Thoracic aorta (tissue), 2 donors: ENCODE measurements at places on chromosomes 6 and 20.

- no peak for DNase-seq
These were observed 98.9 kb upstream of the MAFB start for GRCh38 chr20:40787941-40788340.

DNA sequence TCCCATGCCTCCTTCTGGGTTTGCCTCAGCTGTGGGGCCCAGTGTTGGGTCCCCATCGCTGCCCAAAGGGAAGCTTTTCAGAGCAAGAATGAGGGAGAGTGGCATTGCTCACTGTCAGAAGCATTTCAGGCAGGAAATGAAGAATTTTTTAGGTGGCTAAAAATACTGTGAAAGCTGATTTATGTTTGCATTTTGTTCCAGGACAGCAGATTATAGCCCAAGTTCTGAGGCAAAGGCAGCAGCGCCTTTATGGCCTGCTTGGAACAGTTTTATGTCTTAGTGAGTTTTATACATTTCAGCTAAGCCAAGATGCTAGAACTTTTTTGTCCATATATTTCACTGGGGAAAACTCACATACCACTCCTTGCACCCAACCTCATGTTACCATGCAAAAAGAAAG is 4.3 kb upstream of the CCDC167 start:
- DNase-seq = no peak

DNA sequence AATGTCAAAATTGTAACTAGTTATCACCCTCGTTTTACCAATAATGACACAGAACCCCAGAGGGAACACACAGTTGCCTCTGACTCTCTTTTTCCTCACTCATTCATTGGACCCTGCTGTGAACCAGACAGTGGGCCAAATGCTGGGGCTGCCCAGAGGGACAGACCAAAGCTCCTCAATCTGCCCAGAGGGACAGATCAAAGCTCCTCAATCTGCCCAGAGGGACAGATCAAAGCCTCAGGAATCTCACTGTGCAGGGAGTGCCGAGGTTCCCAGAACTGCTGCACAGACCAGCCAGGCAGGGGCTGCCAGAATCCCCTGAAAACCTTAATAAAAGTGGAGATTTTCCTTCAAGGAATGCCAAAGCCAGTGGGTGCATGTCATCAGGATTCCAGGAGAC is 179.1 kb downstream of the SOD2 start:
- DNase-seq = no peak

- no peak for DNase-seq
These were observed 179.1 kb upstream of the SCGN start for GRCh38 chr6:25472906-25473305.

GRCh38 chr6:155440398-155441111 is 15.1 kb downstream of the NOX3 start:
- DNase-seq = no peak

- DNase-seq = no peak
These were observed 516 bp downstream of the GTPBP2 start for GRCh38 chr6:43628393-43629103.

- peak; percentile 16 for DNase-seq
These were observed 52.0 kb downstream of the FRK start for GRCh38 chr6:116008470-116009243.

- no peak for DNase-seq
These were observed 66.3 kb upstream of the KCNK16 start for GRCh38 chr6:39388606-39389483.

GRCh38 chr20:58709013-58709702 is 16.6 kb downstream of the NPEPL1 start:
- no peak for DNase-seq

- peak; percentile 76 for DNase-seq
These were observed 81.2 kb downstream of the THBS2 start for GRCh38 chr6:169172456-169172855.

DNA sequence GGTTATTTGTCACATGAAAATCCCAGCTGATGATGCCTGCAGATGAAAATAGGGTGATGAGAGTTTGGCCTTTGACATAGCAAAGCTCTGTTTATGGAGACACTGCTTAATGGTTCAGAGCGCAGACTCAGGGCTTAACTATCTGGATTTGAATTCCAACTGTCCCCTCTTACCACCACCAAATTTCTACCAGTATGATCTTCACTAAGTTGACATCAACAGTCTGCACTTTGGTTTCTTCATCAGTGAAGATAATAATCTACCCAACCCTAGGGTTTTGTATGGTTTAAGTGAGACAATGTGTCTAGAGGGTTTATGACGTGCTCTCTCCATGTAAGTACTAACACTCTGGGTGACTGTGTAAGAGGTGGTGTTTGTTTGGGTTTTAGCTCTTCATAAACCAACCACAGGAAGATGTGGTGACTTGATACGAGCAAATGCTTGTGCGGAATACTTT is 151.4 kb upstream of the TNFAIP3 start:
- no peak for DNase-seq

GRCh38 chr6:41600499-41601247 is 37.6 kb upstream of the MDFI start:
- DNase-seq = no peak

GRCh38 chr20:56228021-56228420 is 20.5 kb upstream of the MC3R start:
- no peak for DNase-seq

DNA sequence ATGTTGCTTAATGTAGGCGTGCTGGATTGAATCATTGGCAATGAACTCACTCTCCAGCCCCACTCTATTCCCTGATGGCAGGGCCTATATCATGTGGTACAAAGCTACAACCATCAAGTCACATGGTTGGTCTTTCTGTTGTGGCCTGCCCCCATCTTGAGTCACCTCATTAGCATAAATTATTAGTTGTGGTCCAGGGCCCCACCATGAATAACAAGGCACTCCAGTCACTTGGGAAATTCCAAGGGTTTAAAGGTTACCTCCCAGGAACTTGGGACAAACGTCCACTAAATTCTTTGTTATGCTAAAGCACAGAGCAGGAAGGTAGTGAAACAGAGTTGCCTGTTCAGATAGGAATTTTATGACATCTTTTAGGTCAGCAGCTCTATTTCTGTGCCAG is 193.7 kb downstream of the SLC35F1 start:
- no peak for DNase-seq

DNA sequence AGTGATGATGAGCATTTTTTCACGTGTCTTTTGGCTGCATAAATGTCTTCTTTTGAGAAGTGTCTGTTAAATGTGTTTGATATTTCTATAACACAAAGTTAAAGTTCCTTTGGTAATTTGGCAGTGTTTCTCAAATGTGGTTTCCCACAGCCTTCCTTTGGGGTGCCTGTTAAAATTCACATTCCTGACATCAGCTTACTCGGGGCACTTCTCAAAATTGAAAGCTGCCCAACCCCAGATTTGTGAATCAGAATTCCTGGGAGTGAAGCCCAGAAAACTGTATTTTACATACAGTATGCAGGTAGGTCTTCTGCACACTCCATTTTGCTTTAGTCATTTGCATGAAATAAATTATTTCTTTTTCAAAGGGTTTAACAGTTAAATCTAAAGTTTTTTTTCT is 207.9 kb downstream of the GMPR start:
- no peak for DNase-seq

DNA sequence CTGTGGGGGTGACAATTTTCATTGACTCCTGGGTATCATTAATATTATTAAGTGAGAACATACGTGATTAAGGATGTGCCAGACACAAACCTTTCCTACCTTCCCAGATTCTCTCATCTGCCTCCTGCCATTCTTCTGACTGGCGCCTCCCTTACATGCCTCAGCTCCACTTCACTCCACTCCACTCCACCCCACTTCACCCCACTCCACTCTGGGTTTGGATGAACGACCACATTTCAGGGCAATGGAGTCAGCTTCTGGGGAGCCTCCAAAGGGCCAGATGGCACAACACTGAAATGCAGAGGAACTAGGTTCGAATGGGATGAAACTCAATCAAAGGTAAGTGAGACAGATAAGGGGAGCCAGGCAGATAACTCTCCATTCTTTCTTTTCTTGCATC is 40.5 kb upstream of the LRRC1 start:
- no peak for DNase-seq

DNA sequence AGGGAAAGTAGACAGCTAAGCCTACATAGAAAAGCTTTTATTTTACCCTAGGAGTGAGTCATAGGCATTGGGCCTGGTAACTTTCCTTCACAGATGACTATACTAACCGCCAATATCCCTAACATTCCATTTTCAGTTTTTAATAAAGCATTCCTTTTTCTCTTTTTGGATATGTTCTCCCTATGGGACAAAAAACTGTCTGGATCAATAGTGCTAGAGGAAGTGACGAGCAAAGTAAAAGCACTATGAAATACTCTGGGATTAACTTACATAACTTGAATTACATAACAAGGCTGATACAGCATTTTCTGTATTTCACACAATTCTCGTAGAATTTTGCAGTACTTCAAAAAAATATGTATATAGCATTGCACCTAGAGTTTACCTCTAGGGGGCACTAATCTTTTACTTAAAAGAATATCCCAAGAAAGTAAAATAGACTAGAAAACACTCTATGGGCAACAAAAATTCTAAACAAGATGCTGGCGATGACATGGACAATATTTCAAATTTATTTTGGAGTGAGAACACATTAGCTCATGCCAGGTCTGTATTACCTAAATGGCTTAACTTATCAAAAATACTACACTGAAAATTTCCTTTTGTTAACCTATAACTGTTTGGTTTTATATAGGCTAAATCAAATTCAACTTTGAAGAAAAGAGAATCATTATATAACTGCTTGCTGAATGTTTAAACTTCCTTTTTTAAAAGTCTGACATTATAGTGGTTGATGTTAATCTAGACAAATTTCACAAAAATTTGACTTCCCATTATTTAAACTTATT is 66.3 kb upstream of the DST start:
- no peak for DNase-seq

DNA sequence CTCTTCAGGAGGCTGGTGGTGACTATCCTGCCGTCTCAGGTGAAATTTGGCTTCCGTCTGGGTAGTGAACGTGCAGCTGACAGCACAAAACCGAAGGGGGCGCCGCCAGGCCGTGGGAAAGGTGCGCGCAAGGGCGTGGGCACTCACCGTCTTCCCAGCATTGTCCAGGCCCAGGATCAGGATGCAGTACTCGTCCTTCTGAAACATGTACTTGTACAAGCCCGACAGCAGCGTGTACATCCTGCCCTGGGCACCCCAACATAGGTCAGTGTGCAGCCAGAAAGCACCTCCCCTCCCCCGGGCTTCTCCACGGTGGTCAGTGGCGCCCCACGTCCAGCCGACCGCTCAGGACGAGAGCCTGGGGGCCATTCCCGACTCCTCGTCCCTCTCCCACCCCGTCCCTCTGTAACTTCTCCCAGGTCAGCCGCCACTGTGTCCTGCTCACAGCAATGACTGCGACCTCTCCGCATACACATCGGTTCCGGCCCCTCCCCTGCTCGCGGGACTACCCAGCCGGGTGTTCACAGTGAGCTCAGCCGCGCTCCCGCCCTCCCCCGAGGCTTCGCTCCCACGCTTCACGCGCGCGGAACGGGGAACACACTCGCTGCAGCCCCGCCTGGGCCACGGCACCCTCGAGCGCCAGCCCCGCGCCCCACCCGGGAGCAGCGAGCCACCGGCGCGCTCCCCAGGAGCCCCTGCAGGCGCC is 771 bp downstream of the ARFRP1 start:
- no peak for DNase-seq

DNA sequence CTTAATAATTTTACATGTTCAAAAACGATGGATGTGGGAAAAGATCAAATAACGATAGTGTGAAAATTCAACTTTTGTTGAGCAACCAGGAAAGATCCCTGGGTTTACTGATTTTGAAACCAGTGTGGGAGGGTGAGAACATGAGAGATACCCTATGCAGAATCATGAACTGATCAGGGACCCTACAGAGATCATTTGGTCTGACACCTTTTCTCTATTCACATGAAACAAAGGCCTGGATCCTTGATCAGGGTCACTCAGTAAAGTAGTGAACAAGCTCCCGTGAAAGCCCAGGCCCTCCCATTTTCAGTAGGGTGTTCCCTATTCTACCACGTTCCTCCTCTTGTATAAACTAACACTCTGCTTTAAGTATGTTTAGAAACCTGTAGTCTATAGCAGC is 60.5 kb upstream of the DUSP22 start:
- DNase-seq = no peak

DNA sequence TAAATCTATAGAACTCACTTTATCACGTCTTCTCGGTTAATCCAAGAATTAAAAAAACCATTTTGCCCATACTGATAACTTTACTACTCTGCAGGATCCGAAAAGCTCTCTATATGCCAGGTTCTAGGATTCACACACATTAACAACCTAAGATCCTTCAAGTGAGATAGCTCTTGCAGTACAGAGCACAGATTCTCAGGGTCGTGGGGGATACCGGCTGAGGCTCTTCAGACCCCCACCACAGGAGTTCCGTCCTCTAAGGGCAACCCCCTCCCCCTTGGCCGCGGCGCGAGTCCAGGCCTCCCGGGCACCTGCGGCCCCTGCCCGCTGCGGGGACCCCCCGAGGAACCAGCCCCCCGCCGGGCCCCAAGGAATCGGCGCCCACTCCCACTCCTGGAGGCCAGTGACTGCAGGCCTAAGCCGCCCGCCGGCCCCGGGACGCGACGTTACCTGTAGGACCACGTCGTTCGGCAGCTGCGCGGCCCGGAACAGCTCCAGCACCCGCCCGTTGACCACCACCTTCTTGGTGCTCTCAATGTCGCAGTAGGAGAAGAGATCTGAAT is 892 bp downstream of the REPS1 start:
- DNase-seq = no peak

DNA sequence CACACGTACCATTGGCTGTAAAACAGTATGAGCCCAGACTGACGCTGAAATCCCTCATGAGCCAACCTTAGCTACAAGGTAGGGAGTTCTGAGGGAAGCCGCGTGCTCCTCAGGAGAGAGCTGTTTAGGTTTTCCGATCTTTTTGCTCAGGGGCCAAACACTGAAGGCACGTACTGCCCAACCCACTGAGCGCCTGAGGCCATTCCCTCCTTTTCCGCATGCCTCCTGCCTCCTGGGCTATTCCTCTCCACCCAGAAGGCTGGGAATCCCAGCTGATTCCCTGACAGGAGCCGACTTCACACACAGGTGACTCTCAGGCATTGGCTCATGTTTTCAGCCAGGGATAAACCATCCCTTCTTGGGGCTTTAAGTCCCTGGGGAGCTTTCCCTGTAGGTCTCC is 5.4 kb upstream of the FAM83D start:
- DNase-seq = no peak

DNA sequence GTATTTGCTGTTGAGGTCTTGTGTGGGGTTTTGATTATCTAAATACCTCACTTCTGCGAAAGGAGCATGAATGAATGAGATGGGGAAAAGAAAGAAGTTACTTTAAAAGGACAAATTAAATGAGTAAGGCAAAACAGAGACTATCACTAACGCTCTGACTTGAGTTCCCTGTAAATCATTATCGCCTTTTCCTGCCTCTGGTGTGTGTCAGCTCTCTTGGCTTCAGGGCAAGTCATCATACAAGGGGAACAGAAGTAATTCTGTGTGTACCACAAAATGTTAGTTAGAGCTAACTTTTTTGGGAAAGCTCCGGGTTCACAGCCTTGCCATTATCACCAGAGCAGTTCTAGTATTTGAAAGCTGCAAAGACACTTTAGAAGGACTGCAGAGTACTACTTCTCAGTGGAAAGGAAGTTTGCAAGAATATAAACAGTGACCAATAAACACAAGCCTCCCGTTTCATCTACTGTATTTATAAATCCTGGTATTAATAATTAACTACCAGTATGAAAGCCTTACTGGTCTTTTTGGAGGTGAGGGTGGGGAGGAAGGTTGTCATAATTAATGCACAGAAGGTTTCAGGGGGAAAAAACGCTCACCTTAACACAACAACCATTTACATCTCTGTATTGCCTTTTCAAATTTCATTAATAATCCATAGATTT is 1.2 kb downstream of the DZANK1 start:
- DNase-seq = no peak
